ENCODE measurements at places on chromosomes 12 and 14.

GRCh38 chr12:125114365-125115141 is 49.3 kb downstream of the AACS start:
- DNase-seq, result no peak

DNA sequence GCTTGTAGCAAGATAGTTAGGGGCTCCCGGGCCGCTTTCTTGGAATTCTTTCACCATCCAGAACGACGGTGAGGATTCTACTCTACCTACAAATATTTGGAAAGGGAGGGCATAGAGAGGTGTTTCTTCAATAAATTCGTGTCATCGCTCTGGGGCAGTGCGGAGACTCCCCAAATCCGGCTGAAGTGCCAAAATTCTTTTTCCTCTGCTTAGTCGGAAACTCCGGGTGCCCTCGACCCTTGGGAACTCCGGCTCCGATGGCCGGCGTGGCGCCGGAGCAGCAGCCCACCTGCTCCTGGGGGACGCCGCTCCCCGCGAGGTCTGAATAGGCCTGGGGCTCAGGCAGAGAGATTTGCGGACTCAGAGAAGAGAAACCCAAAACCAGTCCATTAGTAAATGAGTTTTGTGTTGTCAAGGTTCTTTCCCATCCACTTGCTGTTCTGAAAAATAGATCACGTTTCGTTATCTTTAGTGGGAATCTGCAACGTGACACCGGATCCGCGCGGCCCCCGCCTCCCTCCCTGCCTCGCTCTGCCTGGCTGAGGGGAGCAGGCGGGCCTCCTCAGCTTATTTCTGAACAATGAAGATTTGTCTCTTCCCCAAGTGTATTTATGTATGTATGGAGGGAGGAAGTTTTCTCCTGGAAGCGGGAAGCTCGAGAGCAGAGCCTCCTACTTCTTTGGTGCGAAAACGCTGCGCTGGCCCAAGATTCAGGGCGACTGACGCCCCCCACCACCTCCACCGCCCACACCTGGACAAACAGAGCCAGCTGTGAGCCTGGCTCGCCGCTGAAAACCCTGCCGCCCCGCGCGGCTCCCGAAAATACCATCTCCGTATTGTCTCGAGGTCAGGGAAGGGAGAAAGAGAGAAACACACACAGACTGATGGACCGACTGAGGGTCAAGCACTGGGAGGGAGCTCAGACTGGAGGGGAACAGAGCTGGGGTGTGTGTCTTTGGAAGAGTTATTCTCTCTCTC is 3.7 kb upstream of the SIX1 start:
- peak; percentile 64 for DNase-seq

DNA sequence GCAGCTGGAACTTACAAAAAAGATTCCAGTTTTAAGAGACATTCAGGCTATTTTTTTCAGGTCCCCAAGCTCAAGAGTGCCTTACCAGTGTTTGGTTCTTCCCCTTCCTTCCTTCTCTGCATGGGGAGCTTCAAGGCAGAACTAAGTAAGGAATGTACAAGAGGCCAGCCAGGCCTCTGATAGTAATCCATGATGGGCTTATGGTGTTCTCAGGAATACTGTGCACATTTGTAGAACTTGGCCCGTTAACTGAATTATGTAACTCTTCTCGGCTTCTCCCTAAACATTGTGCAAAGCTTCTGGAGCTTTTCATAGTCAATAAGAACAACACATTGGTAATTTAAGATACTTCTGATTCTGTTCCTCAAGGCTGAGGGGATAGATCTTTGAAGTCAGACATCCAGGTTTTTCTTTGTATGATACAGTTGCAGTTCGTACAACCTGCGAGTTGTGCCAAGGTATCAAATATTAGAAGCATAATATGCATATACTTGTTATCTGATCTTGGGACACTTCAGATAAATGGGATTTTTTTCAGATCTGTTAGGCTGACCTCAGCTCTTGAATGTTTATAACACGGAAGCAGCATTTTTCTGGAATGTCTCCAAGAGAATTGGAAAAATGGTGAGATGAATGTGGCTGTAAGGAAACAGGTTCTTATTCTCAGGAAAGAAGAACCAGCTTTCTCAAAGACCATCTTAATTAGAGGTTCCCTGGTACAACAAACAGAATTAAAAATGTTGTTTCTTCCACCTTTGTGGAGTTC is 148.6 kb downstream of the ANO4 start:
- no peak for DNase-seq

DNA sequence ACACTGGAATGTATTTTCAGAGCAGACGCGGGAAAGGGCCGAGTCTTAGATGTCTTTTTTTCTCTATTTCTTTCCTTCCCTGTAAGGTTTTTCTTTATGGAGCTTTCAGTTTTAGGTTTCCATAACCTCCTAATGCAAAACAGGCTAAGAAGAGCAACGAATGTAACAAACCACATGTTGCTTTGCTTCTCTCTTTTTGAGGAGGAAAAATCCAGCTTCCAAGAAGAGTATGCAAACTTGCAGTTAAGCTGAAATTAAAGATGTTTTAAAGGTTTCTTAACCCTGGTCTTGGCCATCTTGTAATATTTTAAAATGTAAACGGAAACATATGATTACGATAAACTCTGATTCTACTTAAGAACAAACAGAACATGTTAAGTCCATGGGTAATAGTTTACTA is 86.9 kb downstream of the PRICKLE1 start:
- DNase-seq, result no peak

GRCh38 chr12:114404926-114405518 is 922 bp downstream of the TBX5 start:
- no peak for DNase-seq

GRCh38 chr12:116528498-116528897 is 30.7 kb upstream of the MAP1LC3B2 start:
- no peak for DNase-seq

DNA sequence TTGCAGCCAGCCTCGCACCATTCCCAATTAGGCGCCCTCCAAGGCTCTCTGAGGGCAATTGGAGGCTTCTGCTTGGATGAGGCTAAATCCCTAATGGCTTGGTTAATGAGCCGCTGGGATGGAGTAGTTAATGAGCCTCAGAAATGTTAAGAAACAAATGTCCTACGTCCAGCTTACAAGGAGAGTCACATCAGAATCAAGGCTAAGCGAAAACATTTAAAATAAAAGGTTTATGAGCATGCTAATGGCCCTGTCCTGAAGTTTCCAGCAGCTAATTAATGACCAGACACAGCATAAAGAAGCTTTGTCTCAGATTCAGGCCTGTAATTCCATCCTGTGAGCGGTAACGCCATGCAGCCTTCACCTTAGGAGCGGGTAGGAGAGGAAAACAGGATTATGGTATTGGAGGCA is 200.7 kb upstream of the BCL2L14 start:
- DNase-seq, result peak; percentile 57

GRCh38 chr12:107091989-107092641 is 1.2 kb downstream of the CRY1 start:
- DNase-seq, result peak; percentile 85

- no peak for DNase-seq
Measured at GRCh38 chr14:51500776-51501175, 150.9 kb upstream of the FRMD6 start.

- DNase-seq, result peak; percentile 87
Measured at GRCh38 chr14:98138666-98139065, 1133.3 kb downstream of the BCL11B start.

DNA sequence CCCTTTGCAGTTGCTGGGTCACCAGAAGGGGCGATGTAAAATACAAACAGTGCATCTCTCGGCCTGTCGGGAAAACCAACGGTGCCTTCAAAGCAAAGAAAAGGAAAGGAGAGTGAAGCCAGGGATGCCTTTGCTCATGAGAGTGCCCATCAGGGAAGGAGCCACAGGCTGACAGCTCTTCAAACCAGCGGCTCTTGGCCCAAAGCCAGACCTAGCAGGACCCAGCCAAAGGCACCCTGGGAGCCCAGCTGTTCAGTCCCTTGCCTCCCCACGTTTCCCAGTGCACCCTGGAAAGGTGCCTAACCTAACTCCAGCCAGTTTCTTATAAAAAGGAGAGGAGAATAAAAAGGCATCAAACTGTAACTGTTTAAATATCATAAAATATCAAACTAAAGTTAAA is 29.2 kb downstream of the PRMT8 start:
- DNase-seq, result no peak

- no peak for DNase-seq
Measured at GRCh38 chr14:56585461-56586084, 6.0 kb downstream of the TMEM260 start.

- DNase-seq, result no peak
Measured at GRCh38 chr12:5963515-5963914, 18.5 kb upstream of the ANO2 start.

GRCh38 chr12:130335517-130336392 is 1.9 kb upstream of the PIWIL1 start:
- peak; percentile 79 for DNase-seq

DNA sequence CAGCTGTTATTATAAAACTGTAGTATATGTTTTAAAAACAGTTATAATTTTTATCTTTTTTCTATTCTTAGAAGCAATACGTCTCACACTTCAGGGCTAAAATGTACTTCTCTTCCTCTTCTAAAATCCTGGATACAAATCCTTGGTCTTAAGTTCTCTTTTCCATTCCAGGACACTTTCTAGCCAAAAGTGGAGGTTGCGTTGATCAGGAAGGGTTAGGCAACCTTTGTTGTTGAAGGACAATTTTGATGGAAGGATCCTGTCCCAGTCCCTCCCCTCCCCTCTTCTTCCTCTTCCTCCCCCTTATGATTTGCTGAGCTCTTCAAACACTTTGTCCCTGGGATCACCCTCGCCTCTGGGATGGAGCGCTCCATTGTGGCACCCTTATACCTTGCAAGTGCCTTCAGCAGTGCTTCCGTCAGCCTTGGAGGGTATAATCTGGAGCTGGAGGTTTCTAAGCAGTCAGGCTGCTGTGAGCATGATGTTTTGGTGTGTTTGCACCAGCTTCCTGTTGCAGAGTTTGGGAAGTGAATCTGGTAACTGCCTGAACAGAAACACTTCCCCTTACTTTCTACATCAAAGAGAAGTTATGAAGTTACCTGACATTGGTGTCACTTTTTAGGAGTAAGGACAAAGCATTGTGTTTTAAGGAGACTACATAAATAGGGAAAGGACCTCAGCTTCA is 87.4 kb upstream of the SLC38A2 start:
- no peak for DNase-seq

GRCh38 chr14:87615822-87616679 is 376.9 kb downstream of the GALC start:
- DNase-seq, result peak; percentile 80

GRCh38 chr12:71682466-71682865 is 3.4 kb upstream of the TMEM19 start:
- DNase-seq, result no peak

All from neural progenitor cell (in vitro differentiated cells).